Stimulated activated CD4-positive, alpha-beta T cell treated with anti-CD3 and anti-CD28 coated beads, Interleukin-2, amount 100 ng/mL, for 4 hours (primary cell): ENCODE measurements at places on chromosomes 1 and 21.

DNA sequence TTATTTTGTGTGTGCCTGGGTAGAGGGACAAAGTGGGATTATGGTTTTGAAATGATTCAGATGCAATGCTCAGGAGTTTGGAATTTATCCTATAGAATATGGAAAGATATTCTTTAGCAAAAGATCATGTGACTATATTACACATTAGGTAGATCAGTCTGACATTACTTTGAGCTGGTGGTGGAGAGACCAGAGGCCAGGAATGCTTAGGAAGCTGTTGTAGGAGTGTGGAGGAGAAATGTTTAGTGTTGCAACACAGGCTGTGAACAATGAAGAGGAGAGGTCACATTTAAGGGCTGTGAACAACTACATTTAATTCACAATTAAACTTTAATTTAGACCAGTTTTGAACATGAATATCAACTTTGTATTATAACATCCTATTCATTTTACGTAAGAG lies 45.3 kb upstream of the PODN start:
- no peak for DNase-seq

DNA sequence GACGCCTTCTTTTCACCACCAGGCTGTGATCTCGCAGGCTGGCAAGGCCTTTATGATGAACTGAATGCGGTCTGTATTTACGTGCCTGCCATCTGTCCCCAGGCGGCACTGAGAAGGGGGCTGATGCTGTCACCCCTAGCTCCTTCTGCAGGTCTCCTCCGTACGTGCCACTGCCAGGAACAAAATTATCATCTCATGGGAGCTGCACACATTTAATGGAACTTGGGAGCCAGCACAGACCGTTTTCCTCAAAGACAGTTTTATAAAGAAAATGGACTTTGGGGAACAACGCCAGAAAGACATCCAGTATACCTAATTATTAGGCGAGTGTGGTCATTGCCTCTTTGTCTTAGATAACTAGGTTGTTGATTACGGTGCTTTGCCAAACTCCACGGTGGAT lies 434.5 kb downstream of the KIF26B start:
- DNase-seq = no peak

DNA sequence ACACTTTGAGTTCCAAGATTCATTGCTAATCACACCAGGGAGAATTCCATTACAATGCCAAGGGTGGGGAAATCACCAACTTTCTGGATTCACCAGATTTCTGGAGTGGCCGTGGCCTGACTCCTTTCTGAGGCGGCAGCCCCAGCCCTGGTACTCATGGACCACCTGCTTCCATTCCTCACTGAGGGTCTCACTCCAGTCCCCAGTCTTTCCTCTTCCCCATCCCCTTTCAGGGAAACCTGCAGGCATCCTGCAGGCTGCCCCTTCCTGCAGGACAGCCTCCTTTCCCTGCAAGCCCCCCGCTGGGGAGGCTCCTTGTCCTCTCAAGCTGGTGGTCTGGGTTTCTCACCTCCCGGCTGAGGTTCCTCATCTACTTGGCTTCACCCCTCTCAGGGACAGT lies 12.7 kb upstream of the CDK18 start:
- DNase-seq = no peak

- DNase-seq = peak; percentile 49
These were observed 2.0 kb upstream of the PERM1 start for GRCh38 chr1:983798-984475.

DNA sequence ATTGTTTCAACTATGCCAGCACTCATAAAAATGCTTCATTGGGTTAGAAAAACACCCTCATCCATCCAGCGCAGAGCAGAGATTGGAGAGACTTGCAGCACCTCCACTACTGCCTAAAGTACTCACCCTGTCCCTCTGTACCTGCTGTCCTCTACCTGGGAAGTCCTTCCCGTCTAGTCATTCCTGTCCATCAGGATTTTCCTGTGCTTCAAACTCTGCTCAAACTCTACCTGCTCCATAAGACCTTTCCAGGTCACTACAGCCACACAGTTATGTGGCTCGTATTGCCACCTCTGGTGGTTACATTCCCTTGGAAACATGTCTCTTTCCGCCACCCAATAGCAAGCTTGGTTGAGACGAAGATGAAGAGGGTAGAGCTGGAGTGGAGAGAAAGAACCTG lies 7.2 kb downstream of the OVGP1 start:
- DNase-seq = no peak

DNA sequence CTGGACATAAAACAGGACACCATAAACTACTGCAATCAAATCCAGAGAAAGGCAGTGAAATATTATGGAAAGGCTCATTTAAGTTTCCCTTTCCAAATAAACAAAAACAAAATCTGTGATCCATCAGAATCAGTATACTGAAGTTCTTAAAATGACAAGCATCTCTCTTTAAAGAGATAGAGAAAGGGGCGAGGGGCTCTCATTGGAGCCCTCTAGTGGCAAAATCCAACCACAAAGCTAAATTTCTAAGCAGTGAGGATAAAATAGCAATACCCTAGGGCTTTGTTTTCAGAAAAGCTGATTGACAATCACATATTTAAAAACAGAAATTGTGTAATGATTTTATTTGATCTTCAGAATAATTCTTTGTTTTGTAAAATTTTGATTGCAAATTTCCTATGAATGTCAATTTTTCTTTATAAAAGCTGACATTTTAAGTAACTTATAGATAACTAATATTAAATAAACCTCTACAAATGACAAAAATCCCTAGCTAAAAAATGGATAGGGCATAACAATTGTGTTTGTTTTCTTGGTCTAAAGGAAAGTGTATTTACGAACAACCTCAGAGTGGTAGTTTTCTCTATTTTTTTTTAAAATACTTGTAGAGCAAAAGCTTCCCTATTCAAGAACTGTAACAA lies 138.2 kb downstream of the COL24A1 start:
- no peak for DNase-seq

GRCh38 chr1:61187352-61188086 lies 105.2 kb downstream of the NFIA start:
- no peak for DNase-seq

GRCh38 chr1:51453010-51453409 lies 66.1 kb downstream of the EPS15 start:
- no peak for DNase-seq

GRCh38 chr1:10639775-10640578 lies 156.5 kb downstream of the CASZ1 start:
- no peak for DNase-seq

DNA sequence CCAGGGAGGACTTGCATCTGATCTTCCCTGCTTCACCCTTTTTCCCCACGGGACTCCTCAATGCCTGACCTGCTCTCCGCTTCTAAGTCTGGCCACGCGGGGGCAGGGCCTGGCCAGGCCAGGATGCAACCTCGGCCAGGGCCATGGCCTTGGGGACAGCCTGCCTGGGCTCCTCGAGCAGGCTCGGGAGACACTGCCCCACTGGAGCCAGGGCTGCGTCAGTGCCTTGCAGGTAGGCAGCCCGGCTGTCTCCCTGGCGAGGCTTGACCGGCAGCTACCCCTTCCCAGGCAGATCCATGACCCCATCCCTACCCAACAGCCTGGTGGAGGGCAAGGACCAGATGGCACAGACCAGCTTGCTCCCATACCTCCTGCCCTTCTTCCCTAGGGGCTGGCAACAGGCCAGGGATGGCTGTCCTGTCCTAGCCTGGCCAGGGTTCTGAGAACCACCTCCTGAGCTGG lies 2.7 kb upstream of the PRDM16 start:
- no peak for DNase-seq

GRCh38 chr1:91604632-91605031 lies 104.0 kb downstream of the CDC7 start:
- DNase-seq = no peak

GRCh38 chr1:35718492-35719336 lies at the start of gene C1orf216:
TSS of gene C1orf216 (minus strand) at chr1:35718884. CDS start at chr1:35716321, 2,563 bp downstream.
- peak; percentile 82 for DNase-seq

GRCh38 chr1:85894651-85895050 lies 186.4 kb upstream of the ZNHIT6 start:
- no peak for DNase-seq

GRCh38 chr1:93025572-93025971 lies 53.5 kb upstream of the MTF2 start:
- no peak for DNase-seq

GRCh38 chr1:41430069-41430468 lies 54.4 kb downstream of the EDN2 start:
- no peak for DNase-seq

GRCh38 chr1:114723457-114723856 lies 6.9 kb upstream of the NRAS start:
- no peak for DNase-seq

- DNase-seq = no peak
These were observed 1.0 kb downstream of the RNF220 start for GRCh38 chr1:44405798-44406736.

GRCh38 chr1:81800695-81801650 lies at the start of gene ADGRL2:
TSS of gene ADGRL2 (plus strand) at chr1:81800934. CDS start at chr1:81836985, 36,051 bp downstream.
- no peak for DNase-seq
